Fibroblast of skin of scalp (primary cell): ENCODE measurements at places on chromosomes 1 and 21.

DNA sequence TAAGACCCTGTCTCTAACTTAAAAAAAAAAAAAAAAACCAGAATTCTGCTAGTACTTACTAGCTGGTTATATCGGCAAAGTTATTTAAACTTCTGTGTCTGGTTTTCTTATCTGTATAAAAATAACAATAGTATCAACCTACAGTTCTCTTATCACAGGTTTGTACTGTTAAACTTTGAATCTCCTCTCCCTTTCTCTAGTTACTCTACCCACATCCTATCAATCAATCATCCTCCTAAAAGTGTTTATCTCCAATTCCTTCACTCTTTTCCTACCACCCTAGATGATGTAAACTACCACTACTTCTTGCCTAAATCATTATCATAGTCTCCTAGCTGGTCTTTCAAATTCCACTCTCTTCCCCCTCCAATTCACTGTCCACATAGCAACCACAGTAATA, 27.6 kb downstream of the USP33 start:
- DNase-seq = no peak

GRCh38 chr1:39539252-39539790, 37.3 kb downstream of the PABPC4 start:
- DNase-seq = peak; percentile 68

- DNase-seq = no peak
Measured at GRCh38 chr1:44934791-44935190, 51.6 kb downstream of the EIF2B3 start.

DNA sequence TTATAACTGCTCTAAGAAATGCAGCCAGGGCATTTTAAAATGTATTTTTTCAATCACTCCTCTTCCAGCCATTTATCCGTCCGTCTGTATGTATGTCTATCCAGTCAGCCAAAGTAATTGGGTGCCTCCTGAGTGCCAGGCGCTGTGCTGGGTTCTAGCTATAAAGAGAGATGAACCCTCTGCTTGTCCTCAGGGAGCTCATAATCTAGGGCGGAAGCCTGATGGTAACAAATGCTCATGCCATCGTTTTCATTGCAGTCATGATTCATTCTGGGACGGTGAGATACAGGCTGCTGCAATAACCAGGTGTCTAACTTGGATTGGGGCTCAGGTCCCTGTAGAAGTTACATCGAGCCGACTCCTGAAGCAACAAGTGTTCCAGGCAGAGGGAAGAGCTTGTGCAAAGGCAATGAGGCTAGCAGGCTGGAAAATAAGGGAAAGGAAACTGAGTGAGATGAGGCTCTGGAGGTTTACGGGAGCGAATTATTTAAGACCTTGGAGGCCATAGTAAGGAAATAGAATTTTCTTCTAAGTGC, 11.6 kb downstream of the IFI6 start:
- DNase-seq = no peak

DNA sequence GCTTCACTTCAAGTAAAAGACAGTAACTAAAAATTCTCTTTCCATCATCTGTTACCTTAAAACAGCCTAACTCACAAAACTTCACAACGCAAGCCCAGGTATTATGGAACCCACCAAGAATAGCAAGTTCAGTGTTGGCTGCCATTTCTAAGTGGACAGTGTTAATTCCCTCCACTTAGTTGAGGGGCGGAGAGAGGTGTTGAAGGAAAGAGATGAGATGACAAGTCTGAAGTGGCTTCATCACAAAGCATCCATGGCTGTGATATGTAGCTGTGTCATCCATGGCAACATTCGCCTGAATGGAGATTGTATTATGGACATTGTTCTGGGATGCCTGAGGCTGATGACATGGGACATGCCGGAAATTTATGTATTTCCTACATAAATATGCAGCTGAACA, 101.8 kb downstream of the SIM2 start:
- no peak for DNase-seq

GRCh38 chr1:210490781-210491180, 162.1 kb downstream of the HHAT start:
- no peak for DNase-seq

- peak; percentile 48 for DNase-seq
Measured at GRCh38 chr1:112954945-112955772, 837 bp downstream of the SLC16A1 start.

- DNase-seq = no peak
Measured at GRCh38 chr1:216700779-216701178, 22.4 kb downstream of the ESRRG start.

DNA sequence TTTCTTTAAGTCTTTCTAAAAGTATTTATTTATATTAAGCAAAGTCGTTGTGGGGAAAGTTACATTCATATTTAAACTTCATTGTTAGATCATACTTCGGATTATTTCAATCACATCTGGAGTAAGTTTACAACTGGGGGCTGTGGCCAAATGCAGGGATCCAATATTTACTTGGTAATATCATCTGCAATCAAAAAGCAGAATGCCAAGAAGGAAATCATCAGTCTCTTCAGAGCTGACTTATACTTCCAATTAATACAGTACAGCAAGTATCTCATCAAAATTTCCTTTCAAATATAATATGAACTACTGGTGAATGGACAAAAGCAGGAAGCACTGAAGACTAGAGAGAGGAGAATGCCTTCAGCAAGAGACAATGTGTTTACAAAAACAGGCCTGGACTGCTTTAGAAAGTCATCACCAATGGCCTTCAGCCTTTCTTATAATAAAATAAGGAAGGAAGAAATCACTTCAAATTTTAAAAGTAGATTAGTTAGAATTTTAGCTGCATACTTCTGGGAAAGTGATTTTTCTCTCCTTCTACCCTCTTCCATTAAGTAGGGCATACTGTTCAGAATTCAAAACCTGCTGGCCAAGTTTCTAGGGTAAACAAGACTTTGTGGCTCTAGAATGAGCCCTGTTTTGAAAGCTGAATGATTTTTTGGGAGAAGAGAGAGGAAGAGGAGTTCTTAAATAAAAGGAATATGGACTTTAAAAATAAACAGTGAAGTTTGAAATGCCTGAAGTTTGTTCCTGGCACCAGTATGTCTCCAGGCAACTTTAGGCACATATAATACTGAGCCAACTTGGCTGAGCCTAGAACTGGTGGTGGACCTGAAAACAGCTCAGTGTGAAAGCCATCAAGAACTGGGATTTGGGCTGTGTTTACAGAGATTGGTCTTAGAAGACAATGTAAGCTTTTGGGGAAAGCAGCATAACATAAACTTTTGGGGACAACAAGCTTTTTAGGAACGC, 22.2 kb upstream of the MYOC start:
- DNase-seq = no peak

DNA sequence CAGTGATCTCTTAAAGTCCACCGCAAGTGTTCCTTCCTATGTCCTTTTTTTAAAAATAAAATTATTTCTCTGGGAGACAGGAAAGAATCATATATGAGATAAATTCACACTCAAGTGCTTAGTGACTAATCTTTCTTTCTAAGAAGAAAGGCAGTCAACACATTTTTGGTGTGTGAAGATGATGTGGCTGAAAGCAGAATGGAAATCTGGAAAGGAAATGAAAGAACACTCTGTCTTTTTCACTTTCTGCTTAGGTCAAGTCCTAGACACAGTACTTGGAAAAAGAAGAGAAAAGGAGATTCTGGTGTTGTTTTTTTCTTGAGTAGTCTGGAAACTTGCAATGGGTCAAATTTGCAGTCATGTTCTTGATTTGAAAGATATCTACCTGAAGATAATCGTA, 45.5 kb upstream of the PRRX1 start:
- peak; percentile 31 for DNase-seq

GRCh38 chr1:3641046-3641760, 8.7 kb downstream of the WRAP73 start:
- no peak for DNase-seq

- DNase-seq = peak; percentile 63
Measured at GRCh38 chr1:159900086-159900680, at the start of gene CFAP45. TSS of gene CFAP45 (minus strand) at chr1:159900165. CDS start at chr1:159900098, 67 bp downstream.
